ENCODE measurements at places on chromosomes 16 and 17.

DNA sequence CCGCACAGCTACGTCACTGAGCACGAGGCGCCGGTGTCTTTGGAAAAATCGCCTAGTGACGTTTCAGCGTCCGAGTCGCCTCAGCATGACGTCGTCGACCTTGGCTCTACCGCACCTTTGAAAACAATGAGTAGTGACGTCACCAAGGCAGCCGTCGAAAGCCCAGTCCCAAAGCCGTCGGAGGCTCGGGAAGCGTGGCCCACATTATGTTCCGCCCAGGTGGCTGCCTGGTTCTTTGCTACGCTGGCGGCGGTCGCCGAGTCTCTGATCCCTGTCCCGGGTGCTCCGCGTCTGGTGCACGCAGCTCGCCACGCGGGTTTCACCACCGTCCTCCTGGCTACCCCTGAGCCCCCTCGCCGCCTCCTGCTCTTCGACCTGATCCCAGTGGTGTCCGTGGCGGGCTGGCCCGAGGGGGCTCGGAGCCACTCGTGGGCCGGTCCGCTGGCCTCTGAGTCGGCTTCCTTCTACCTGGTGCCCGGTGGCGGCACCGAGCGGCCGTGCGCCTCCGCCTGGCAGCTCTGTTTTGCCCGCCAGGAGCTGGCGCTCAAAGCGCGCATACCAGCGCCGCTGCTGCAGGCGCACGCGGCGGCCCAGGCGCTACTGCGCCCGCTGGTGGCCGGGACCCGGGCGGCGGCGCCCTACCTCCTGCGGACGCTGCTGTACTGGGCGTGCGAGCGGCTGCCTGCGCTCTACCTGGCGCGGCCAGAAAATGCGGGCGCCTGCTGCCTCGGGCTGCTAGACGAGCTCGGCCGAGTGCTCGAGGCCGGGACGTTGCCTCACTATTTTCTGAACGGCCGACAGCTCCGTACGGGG is 1.5 kb downstream of the TMEM102 start:
- DNase-seq, result no peak

- no peak for DNase-seq
These were observed 8.7 kb upstream of the TBX4 start for GRCh38 chr17:61443475-61443882.

- DNase-seq, result no peak
These were observed 115.3 kb downstream of the SNX29 start for GRCh38 chr16:12091569-12092543.

DNA sequence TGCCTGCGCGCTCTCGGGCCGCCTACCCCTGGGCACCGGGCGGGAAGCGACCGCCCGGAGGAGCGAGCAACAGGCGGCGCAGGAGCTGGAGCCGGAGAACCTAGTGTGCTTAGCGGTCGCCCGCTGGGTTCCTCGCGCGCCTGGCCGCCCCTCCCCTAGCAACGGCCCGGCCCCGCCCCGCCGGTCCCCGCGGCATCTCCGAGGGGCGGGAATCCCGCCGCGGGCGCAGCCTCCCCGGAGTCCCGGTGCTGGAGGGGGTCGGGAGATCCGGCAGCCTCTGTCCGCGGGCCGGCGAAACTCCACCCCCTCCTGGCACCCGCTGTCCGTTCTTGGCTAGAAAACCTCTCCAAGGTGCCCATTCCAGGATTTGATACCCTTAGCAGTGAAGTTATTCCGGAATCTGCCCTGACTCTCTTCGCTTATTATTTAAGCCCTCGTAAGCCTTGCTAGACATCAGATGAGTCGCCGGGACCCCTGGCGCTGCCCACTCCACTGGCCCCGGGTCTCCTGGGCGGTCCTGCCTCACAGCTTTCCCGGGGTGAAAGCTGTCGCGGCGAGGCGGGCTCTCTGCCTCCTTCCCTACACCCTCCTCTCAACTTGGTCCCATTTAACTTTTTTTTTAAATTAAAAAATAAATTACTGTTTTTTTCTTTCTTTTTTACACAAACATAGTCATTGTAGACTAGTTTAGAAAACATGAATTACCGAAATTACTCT is at the start of gene RPRML:
Gene RPRML (minus strand): TSS at position 107 of the 717 bp plus-strand sequence. CDS start 246 bp downstream, outside the sequence.
- no peak for DNase-seq

DNA sequence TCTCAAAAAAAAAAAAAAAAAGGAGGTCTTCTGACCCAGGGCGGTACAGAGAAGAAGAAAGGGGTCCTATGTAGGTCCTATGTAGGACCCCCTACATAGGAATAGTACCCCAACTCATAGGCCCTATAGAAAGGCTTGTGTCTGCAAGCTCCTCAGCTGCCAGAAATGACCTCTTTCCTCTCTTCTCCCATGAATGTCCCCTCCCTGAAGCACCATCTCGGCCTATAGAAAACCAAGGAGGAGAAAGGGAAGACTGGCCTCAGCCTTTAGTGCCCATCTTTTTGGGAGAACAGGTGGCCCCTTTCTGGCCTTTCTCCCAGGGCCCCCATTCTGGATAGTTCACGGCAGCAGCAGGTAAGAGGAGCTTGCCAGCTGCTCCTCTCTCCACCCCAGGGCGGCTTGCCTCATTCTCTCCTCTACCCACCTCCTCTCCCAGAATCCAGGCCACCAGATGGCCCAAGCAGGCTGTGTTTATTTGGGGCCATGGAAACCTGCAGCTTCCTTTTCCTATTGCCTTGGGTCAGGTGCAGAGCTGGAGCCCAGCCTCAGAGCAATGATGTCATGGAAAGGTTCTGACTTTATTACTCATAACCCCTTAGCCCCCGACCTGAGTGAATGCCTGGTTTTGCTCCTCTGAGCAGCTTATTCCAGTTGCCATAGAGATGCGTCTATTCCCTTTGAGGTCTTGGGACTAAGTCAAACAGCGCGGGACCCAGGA is 1.6 kb upstream of the MRPL58 start:
- DNase-seq, result no peak

DNA sequence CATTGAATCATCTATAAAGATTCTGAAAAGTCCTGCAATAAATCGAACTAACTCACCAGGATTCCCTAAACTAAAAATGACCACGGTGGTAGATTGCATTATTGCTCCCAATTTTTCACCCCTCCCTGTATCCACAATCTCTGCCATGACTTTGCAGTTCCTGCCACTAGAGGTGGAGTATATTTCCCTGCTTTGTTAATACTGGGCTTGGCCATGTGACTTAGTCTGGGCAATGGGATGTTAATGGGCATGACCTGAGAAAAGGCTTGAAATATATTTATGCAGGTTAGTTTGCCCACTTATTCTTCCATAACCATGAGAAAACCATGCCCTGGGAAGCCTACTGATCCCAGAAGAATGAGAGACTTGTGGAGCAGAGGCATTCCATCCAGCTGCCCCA is 59.1 kb downstream of the NOG start:
- no peak for DNase-seq

GRCh38 chr16:1208239-1208830 is 16.7 kb downstream of the TPSG1 start:
- no peak for DNase-seq

DNA sequence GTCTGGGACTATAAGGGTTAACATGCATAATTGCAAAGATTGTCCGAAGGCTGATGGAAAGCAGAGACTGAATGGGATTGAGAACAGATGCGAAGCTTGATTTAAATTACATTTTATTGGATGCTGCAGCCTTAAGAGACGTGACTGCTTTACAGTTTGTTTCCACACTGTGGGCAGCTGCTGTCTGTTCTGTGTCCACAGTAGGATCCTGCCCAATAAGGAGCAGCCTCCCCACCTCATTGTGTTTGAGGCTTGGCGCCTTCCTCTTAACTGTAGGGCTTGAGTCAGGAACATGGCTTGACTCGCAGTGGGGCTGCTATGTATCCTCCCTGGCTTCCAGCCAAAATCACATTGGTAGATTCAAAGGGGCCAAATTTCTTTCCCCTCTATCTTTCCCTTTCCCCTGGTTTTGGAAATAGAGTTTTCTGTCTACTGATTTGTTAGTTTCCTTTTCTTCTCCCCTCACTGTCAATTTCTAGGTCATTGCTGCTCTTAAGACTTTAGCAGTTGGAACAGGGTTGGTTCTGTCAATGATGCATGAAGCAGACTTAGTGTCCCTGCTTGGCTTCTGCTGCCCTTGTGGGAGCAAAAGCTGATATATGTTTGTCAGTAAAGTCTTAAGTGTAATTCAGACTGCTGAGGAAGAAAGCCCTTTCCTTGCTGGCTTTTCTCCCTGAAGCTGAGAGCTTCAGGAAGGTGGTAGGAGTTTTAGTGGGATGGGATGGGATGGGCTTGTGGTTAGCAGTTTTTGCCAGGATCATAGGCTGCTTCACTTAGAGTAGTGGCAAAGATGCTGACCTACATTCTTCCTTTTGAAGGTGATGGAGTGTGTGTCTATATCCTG is 5.0 kb upstream of the RARA start:
- DNase-seq, result peak; percentile 16

DNA sequence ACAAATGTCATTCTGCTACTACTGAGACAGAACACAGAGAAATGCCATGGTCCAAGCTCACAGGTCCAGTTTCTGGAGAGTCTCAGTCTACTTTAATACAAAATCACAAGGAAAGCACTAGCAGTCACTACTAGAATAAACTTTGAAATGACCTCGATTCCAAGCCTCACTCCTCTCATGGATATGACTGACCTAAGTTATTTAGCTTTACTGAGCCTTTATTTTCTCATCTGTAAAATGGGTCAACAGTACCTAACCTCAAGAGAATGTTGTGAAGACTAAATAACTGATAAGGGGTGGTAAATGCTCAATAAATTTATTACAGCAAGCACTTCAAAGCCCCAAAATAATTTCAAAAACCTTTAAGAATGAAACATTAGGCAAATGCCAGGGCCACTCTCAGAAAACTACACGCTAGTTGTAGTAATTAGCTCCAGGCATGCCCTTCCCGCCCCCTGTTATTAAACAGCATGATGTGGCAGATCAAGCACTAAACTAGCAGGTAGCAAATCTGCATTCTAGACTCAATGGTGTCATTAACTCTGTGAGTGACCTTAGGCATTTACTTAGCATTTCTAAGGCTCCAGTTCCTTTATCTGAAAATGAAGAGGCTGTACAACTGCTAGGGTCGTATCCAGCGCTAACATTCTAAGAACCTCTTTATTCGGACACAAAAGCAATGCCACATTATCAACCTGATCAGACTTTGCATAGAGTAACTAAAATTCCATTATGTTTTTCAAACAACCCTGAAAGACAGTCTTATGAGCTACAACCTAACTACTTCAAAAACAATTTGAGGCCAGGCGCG is 8.4 kb downstream of the GSPT1 start:
- DNase-seq, result no peak

GRCh38 chr16:10868104-10868595 is 8.9 kb upstream of the CIITA start:
- DNase-seq, result no peak

DNA sequence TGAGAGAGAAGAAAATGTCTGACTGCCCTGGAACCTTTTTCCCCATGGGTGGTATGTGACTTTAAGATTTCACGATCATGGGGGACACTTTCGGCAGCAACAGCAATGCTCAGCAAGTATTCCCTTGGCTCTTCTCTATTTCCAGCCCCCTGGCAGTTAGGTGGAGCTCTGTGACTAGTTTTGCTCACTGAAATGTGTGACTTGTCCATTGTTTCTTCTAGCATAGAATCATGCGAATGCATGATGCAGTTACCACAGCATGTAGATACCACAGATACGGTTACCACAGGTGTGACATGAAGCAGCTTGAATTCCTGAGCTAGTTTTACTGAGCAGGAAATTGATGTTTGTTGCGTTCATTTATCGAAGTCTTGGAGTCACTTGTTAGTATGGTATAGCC is 1034.5 kb upstream of the EEF2KMT start:
- DNase-seq, result no peak

- no peak for DNase-seq
These were observed 105.9 kb downstream of the ABCC12 start for GRCh38 chr16:48049847-48050246.

GRCh38 chr17:55283256-55283965 is 18.7 kb downstream of the HLF start:
- no peak for DNase-seq

DNA sequence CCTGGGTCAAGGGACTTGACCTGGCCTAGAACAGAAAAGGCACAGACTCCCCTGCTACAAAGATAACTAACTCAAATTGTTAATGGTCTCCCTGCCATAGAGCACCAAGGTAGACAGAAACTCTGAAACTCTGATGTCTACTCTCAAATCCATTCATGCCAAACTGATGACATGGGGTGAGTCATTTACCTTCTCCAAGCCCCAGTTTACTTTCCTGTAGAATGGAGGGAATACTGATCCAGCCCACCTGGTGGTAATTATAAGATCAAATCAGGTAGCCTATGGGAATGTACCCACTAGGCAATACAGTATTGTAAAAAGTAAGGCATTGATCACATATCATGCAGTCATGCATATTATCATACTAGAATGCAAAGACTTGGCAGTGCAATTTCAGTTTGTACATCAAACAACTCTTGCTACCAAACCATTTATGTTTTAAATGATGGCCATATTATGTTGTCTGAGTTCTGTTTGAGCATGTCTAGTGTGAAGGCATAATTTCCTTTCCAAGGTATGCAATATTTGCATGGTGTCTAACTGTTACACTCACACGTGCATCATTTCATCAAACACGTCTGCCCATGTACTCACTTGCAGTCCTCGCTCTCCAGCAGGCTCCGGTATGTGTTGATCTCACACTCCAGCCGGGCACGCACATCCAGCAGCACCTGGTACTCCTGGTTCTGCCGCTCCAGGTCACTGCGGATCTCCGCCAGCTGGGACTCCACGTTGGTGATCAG is 3.0 kb downstream of the KRT31 start:
- DNase-seq, result no peak

GRCh38 chr16:87864331-87864989 is 4.8 kb downstream of the SLC7A5 start:
- no peak for DNase-seq

DNA sequence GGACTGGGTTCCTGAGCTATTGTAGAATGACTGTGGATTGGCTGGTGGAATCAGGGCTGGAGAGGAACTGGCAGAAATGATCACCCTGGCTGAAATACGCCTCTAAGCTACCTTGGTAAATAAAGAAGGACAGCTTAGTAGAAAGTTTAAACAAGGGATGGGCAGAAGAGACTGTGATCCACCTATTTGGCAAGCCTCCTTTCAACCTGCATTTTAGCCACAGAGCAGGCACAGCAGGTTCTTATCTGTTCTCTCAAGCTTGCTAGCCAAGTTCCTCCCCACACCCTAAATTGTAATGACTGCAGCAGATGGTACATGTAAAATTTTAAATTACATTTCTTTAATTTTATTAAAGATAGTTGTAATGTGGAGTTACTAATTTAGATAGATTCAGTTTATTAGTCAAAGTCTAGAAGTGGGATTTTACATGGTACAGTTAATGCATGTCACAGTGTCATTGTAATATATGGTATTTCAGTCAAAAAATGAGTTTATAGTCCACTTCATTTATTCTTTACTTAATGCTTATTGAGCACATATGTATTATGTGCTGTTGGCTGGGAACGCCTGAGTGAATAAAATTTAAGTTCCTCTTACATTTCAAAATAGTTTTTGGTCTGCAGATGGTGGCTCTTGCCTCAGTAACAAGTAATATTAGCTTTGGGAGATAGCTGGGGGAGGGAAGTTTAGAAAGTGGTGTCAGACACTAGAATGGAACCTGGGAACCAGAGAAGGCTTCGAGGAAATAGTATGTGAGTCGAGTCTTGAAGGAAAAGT is 11.2 kb downstream of the EPN2 start:
- DNase-seq, result no peak

Data from NCI-H1436 treated with DMSO at 0.1 percent for 48 hours (cell line).